ENCODE measurements at places on chromosomes 2 and 18.

DNA sequence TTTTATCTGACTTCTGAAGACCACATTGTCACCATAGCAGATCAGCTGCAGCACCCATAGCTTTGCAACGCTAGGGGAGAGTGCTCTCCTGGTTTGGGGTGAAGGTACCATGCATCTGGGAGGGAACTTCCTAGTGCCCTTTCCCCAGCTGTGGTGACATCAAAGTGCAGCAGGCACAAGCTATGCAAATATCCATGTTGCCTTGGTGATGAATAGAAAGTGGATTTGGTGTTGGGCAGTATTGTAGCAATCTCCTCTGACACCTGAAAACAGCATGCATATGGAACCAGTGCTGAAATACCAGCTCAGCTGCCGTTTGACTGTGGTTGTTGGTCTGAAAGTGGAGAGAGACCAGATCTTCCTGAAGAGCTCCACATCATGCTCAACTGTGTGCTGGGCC, 37.1 kb downstream of the BCL2L11 start:
- DNase-seq, result no peak

DNA sequence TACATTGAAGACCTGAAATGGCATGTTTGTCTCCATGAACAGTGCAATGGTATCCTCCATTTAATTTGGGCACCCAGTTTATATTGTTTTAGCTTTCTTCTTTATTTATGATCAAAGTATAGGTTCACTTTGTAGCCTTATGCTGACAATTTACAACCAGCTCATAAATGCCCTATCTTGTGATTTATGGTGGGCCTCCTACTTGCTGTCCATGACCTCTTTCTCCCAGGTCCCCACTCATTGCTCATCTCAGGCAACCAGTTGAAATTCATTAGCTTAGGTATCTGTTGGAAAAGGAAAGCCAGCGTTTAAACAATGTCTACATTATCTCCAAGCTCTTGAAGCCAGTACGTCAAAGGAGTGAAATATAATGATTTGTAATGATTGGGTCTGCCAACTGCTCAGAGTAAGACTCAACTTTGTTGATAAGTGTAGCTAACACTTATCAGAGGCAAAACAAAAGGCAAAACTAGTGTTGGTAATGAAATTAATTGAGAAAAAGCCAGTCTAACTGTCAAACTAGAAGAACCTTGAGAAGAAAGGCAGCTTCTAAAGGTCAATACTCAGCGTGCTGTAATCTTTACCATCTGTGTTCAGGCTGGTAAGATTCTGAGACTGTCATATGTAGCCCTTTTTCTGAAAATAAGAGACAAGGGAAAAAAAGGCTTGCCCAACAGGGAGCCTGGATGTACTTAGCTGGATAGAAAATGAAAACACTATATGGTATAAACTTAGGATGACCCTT, 695.9 kb downstream of the EPHA4 start:
- DNase-seq, result no peak

DNA sequence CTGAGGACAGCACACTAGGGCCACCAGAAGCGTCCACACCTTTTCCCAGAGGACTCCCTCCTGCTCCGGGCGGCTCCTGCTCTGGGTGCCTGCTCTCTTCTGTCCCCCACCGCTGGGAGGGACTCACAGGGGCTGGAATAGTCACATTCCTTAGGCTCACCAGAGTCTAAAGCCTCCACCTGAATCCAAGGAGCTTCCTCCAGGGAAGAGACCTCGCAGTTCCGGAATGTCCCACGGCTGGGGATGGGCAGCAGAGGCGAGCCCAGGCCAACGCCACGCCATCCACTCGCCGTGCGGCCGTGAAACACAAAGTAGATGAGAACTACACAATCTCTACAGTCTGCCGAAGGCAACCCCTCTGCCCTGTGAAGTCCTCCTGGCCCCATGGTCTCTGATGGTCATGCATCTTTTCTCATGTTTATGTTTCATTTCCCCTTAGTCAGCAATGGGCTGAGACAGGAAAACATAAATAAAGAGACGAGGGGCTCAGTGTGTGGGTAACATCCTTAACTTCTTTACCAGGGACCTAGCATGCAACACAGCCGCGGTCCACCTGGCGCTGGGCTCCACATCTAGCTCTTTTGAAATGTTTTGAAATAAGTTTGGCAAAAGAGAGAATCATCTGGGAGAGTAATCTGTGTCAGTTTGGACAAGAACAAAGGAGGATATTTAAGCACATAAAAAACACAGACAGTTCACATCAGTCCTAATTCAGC, 98.4 kb downstream of the PXDN start:
- no peak for DNase-seq

- DNase-seq, result peak; percentile 49
These were observed 64.7 kb downstream of the DGKD start for GRCh38 chr2:233418761-233419546.

- no peak for DNase-seq
These were observed 51.8 kb downstream of the WDR7 start for GRCh38 chr18:56702946-56703345.

DNA sequence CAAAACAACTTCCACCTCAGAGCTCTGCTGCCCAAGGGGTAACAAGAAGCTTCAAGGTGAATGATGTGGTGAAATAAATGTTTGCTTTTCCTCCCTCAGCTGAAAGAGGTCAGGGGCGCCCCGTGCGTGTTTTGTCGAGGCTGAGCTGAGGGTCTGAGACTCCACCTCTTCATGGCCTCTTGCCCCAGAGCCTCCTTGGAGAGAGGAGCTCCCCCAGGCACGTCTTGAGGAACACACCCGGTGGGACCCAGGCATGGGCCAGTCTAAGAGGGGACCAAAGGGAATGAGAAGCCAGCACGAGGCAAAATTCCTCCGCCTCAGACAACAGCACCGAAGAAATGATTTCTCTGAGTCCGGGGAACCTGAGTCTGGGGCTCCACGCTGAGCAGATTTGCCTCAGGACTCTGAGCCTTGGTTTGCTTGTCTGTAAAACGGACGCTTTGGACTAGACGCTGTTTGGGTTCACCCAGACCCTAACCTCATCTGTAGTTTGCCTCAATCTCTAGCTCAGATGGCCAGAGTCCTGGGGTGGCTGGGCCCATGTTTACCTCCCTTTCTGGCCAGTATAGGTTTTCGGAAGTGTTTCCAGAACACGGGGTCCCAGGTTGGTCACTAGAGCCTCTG, 56.4 kb upstream of the ODC1 start:
- DNase-seq, result no peak

GRCh38 chr2:8663997-8664396, 17.9 kb upstream of the ID2 start:
- DNase-seq, result no peak

GRCh38 chr2:120452131-120452530, 106.2 kb downstream of the INHBB start:
- no peak for DNase-seq

- no peak for DNase-seq
These were observed 19.4 kb downstream of the DOK1 start for GRCh38 chr2:74573747-74574562.

DNA sequence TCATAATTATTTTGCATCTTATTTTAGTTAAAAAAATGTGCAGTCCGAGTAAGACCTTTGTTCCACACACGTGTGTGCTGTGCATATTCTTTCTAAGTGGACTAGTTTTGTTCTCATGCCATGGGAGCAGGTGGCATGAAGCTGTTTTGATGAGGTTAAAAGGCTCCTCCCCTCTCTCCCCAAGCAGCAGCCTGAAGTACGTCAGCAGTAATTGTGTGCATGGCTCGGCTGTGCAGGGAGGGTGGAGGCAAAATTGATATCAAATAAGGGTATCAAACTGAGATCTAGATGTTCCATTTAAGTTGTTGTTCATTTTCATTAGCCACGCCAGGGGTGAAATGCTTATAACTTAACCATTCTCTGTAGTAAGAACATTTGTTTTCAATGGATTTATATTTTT, at the start of gene NYAP2:
Gene NYAP2 (plus strand): TSS at position 207 of the 400 bp plus-strand sequence. CDS start 9,171 bp downstream, outside the sequence.
- DNase-seq, result no peak

GRCh38 chr18:67496469-67496868, 20.1 kb downstream of the DSEL start:
- no peak for DNase-seq

- DNase-seq, result no peak
These were observed 100.9 kb downstream of the CRIM1 start for GRCh38 chr2:36456227-36457175.

GRCh38 chr18:13447621-13448334, 229.2 kb downstream of the LDLRAD4 start:
- DNase-seq, result no peak

- DNase-seq, result no peak
These were observed 744.3 kb upstream of the ACVR2A start for GRCh38 chr2:147100406-147101035.

GRCh38 chr2:239292531-239292930, 108.3 kb downstream of the HDAC4 start:
- DNase-seq, result no peak

- no peak for DNase-seq
These were observed 136.7 kb upstream of the MYCN start for GRCh38 chr2:15803543-15804245.

DNA sequence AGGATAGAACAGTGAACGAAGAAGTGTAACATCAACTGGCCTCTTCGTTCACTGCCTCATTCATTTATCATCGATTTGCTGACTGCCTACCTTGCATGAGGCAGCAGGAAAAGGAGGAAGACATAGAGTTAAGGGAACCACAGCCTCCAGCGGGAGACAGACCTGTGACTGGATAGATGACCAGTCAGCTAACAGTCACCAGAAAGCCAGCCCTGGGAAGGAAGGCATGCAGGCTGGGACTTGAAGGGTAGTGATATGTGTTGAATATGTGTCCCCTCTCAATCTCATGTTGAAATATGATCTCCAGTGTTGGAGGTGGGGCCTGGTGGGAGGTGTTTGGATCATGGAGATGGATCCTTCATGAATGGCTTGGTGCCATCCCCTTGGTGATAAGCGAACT, 58.3 kb downstream of the CTIF start:
- DNase-seq, result no peak

- peak; percentile 66 for DNase-seq
These were observed 48.5 kb downstream of the KCNIP3 start for GRCh38 chr2:95345563-95346230.

GRCh38 chr2:173247156-173247555, 107.5 kb upstream of the CDCA7 start:
- no peak for DNase-seq

DNA sequence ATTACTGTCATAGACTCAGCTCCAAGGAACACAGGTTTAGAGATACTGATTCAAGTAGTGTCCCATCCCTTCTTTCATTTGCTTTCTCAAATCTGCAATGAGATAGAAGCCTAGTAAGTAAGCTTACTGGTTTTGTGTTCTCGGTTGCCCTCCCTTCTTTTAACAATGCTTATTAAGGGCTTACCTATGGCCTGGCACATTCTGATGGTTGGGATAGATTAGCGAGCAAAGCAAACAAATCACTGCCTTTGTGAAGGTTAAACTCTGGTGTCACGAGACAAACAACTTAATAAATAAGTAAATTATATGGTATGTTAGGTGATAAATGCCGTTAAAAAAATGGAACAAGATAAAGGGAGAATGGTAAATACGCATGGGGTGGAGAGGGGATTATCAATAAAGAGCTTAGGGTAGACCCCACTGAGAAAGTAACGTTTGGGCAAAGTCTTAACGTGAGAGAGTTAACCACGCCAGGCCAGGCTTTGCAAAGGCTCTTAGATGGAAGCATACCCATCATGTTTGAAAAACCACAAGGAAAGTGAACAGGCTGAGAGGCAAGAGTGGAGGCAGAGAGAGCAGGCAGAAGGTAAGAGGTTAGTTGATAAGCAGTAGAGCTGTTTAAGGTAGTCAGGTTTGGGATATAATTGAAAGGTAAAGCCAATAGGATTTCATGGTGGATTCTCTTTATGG, 31.0 kb downstream of the EIF2AK3 start:
- no peak for DNase-seq

GRCh38 chr2:155690785-155691184, 641.7 kb downstream of the NR4A2 start:
- DNase-seq, result no peak

DNA sequence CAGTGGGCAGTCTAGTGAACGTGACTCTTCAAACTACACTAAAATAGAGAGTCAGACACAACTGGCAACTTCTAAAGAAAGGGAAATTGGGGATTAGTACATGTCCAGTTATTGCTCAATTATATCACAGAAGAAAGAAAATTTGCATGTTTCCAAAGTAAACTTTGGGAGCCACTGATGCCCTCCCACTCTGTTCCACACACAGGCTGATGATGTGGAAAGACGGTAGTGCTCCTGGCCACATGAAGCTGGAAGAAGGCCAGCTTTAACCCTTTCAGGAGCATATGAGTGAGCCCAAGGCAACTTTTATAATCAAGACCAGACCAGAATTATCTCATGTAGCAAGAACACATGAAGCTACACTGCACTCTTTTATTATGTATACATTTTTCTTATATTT, 141.0 kb downstream of the NR4A2 start:
- no peak for DNase-seq

GRCh38 chr2:4883375-4883774, 808.8 kb upstream of the SOX11 start:
- no peak for DNase-seq

DNA sequence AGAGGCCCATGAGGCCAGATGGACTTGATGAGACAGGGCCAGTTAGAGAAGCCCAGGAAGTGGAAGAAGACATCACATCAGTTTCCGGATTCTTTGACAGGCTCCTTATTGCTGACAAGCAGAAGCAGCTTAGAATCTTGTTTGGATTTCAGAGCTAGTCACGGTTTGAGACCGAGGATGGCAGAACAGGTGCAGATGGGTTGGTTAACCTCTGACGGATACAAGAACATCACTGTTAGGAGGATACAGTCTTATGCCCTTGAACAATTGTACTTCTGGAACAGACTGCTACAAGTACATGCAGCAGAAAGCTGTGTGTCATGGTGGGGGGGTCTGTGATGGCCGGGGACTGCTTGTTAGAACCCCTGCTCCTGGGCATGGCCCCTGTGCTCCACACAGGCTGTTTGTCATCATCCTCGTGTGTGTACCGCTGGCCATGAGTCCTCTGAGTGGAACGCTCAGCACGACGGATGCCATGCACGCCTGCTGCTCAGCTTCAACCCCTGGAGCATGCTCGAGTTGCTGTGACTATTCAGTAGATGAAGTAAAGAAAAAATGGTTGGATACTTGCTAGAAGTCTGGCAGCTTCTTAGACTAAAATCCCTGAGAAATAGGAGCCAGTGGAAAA, 217.7 kb downstream of the SH3RF3 start:
- DNase-seq, result no peak

- no peak for DNase-seq
These were observed 62.0 kb upstream of the SGPP2 start for GRCh38 chr2:222362336-222362735.

- no peak for DNase-seq
These were observed 1250.1 kb upstream of the GYPC start for GRCh38 chr2:125405816-125406215.

- no peak for DNase-seq
These were observed 10.1 kb downstream of the TANK start for GRCh38 chr2:161170377-161170776.

- DNase-seq, result no peak
These were observed 51.9 kb downstream of the ACSL3 start for GRCh38 chr2:222912776-222913175.

DNA sequence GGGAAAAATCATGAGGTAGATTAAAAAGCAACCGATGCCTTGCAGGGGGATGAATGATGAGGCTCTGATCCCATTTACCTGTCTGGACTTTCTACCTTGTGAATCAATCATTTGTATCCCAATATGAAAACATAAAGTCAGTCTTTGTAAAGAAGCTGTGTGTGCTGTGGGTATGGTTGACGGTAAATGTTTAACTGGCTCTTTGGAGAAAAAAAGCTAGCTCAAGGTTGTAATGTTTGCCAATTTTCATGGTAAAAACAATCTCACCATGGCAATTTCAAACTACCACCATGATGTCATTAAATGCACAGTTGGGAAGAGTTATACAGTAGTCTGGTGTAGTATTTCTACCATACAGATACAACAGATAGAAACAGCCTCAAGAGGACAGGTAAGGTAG, 14.6 kb downstream of the TTR start:
- no peak for DNase-seq
